ENCODE measurements at places on chromosomes 3 and 15.

DNA sequence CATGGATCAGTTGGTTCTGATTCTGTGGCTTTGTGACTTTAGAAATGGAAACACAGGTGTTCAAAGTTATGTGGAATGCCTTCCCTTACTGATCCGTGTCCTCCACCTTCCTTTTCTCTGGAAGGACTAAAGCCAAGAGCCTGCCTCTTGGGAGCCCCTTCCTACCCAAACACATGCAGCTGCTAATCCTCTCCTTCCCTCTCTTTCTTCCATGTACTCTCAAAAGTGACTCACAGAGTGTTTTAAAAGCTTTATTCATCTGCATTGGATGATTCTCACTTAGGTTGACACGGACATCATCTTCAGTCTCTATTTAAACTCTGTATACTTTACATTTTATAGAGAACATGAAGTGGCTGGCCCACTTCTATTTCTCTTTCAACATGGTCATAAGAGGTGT lies 856.5 kb upstream of the ARPP21 start:
- DNase-seq: no peak

DNA sequence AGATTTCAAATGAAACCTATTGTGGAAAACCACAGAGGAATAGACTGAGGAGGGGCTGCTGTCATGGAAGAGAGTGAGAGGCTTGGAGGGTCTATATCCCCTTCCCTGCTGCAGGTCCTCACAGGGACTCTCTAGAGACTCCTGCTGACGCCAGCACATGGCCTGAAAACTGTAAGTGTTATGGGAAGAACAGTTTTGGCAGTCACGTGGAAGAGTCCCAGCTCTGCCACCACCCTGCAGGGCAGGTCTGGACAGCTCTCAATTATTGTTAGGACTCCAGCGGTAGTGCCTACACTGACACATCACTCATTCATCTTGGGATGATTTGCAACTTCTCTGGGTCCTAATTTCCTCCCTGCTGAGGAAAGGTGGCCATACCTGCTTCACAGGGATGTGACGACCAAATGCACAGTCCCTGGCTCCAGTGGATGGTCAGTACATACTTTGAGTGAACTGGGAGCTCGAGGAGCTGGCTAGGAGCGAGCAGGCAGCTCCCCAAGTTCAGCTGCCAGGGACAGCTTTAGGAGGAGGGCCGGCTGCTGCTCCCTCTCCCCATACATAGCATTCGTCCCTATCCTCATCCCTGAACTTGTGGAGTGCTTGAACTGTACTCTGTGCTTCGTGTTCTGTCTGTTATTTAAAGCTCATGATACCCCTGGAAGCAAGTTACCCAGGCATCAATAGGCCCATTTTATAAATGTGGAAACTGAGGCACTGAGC lies 49.2 kb downstream of the CTXND1 start:
- no peak for DNase-seq

- DNase-seq: no peak
Observed at GRCh38 chr3:102024270-102024904, 175.1 kb downstream of the NFKBIZ start.

DNA sequence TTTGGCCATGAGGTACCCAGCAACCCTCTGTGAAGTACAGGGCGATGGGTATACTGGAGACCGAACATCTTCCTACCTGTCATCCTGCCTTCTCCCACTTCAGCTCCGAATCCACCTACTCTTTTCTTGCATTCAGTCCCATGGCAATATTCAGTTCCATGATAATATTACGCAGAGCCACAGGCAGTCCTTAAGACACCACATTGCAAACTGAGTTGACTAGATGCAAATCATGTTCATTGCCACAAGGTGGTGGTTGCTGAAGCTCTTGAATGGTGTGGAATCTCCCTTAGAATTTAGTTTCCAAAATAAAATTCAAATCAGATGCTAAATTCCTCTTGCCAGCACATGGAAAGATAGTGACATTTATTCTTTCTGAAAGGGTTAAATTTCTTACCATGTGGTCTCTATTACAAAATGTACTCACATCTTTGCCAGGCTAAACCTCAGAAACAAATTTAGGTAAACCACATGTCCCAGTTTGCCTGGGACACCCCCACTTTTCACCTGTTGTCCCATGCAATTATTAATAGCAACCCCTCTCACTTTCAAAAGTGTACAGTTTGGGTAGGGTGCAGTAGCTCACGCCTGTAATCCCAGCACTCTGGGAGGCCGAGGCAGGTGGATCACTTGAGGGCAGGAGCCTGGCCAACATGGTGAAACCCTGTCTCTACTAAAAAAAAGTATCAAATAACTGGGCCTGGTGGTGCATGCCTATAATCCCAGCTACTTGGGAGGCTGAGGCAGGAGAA lies 1.7 kb upstream of the NME9 start:
- no peak for DNase-seq

DNA sequence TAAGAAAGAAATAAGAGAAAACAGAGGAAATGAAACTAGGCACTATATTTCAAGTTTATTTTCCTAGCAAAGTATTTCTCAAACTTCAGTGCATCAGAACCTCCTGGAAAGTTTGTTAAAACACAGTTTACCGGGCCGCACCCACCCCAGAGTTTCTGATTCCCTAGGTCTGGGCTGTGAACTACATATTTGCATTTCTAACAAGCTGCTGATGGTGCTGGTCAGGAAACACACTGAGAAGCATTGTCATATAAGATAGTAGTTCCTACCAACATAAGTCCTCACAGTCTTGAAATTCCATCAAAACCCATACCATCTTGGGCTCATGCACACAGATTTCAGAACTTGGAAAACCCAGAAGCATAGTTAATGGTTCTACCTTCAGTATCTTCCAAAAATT lies 8.3 kb downstream of the SLC9A9 start:
- no peak for DNase-seq

DNA sequence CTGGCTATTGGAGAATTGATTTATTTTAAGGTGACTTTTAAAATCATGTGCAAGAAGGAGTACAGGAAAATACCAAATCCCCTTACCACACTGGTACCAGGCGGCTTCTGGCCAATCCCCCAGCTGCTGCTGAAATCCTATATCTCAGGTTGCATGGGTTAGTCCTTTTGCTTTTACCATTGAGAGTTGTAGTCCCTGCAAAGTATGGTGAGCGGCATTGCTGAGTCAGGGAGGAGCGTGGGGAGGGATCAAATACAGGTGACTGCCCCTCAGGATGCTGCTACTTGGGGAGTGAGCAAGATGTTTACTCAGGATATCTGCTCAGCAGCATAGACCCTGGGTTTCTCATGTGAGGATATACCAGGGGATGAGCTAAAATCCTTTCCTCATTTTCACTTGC lies 131.9 kb upstream of the STAC start:
- no peak for DNase-seq

DNA sequence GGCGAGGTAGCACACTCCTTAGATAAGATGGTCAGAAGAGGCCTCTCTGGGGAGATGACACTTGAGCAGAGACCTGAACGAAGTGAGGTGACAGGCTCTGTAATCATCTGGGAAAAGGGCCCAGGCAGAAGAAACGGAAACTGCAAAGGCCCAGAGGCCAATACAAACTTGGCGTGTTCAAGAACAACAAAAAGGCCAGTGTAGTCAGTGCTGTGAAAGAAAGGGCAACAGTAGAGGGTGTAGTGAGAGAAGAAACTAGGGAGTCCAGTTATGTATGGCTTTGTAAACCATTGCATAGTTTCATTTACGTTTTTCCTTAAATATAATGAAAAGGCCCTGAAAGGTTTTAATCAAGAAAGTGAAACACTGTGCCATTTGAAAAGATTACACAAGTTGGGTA lies 31.8 kb downstream of the PLD1 start:
- no peak for DNase-seq

DNA sequence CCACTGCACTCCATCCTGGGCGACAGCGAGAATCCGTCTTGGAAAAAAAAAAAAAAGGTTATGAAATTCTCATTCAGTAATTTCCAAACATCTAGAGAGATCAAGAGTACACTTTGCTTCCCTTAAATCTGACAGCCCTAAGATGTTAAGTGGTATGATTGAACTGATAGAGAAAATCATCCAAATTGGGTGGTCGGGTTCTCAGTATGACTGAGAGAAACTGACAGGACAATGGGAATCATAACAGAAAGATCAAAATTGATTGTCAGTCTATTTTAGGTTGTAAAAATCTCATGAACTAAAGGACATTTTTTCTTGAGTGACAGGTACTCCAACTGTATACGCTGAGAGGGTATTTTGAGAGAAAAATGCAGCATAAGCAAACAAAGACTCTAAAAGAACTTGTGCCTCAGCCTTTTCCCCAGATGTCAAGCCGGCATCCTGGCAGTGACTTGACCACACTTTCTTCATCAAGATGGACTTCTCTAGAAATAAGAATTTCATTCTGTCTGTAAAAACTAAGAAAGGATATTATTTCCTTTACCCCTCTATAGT lies 65.8 kb downstream of the MYO5A start:
- DNase-seq: no peak

- DNase-seq: no peak
Observed at GRCh38 chr3:127881586-127881985, 33.4 kb upstream of the KBTBD12 start.

GRCh38 chr3:149296972-149297371 lies 36.5 kb downstream of the TM4SF18 start:
- no peak for DNase-seq

DNA sequence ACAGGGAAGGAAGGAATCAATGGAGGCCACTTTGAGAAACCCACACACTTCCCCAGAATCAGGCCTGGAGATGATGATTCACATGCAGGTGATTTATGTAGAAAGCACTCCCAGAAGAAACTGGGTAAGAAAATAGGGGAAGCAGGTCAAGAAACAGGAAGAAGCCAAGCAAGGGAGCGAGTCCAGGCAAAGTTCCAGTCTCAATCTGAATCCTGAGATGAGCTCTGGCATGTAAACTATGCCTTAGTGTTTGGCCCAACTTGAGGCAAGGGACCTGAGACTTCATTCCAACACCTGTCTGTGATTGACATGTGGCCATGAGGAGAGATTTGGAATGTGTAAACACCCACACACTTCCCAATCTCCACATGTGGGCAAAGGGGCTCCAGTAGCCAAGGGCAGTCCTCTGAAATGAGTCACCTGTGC lies 61.6 kb upstream of the CTNNB1 start:
- no peak for DNase-seq

- no peak for DNase-seq
Observed at GRCh38 chr3:66411961-66412887, 88.6 kb downstream of the LRIG1 start.

DNA sequence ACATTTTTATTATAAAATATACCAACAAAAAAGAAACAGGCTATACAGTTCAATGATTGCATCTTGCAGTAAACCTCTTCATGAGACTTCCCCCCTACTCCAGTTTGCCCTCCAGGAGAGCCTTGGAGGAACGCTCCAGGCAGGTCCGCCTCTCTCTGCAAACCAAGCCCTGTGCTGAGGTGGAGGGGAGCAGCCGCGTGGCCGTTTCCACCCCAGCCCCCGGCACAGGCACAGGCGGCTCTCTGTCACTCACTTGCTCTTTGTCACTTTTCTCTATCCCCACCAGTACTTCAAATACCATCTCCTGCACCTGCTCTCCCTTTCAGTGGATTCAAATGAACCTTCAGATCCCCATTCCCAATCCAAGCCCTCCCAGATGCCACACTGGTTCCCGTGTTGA lies 479.9 kb downstream of the OCA2 start:
- no peak for DNase-seq

Measured in effector memory CD8-positive, alpha-beta T cell (primary cell).